Kidney (tissue), 22 donors: ENCODE measurements at places on chromosomes 12 and 14. TPM values are rescaled to one million over a fixed set of nuclear protein-coding genes. Genes with fewer than 3 reads are reported as not detected.
A peak's percentile ranks its signal among the peaks of the same experiment; 100 is the strongest.

GRCh38 chr12:50258167-50258551 lies 25.2 kb downstream of the LIMA1 start:
- no peaks in the 10 kb centered on the region for H3K36me3 ChIP-seq
- H3K4me1 ChIP-seq = no peaks in the 10 kb centered on the region
- H3K27me3 ChIP-seq = no peaks in the 10 kb centered on the region
- DNase-seq = no peak
- H3K4me3 ChIP-seq = no peak overlapping the region
- H3K27ac ChIP-seq = peak overlapping the region; percentile 36

DNA sequence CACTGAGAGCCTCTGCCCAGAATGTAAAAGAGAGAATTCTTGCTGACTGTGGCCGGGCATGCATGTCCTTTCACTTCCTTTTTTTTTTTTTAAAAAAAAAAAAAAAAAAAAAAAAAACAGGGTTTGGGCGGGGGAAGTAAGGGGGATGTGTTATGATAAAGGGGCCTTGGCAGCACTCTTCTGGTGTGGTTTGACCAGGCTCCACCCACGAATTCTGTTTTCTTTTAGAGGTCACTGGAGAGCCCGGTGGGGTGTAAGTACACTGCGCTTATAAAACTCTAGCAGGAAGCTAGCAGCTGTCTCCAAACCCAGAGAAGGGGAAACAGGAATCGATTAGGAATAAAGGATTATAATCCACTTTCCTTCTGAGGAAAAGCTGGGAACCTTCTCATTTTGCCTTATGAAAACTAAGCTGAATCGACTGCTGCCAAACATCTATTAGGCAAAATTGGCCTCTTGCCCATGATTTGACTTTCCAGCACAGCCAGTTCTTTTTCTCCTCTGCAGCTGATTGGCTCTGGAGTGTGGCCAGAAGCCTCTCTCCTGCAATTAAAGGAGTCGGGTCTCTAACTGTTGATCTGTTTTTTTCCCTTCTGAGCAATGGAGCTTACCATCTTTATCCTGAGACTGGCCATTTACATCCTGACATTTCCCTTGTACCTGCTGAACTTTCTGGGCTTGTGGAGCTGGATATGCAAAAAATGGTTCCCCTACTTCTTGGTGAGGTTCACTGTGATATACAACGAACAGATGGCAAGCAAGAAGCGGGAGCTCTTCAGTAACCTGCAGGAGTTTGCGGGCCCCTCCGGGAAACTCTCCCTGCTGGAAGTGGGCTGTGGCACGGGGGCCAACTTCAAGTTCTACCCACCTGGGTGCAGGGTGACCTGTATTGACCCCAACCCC lies 27.7 kb upstream of the HIGD1C start:
- peaks cover 15% of the 10 kb centered on the region for H3K4me1 ChIP-seq
- H3K27me3 ChIP-seq = no peaks in the 10 kb centered on the region
- H3K27ac ChIP-seq = peak overlapping the region; percentile 75
- no peaks in the 10 kb centered on the region for H3K36me3 ChIP-seq

- no peaks in the 10 kb centered on the region for H3K27me3 ChIP-seq
- H3K4me1 ChIP-seq = no peaks in the 10 kb centered on the region
- no peak for DNase-seq
- no peak overlapping the region for H3K27ac ChIP-seq
Observed at GRCh38 chr12:127398016-127398710, 868.8 kb upstream of the TMEM132C start.

GRCh38 chr12:89895591-89895990 lies 187.0 kb upstream of the ATP2B1 start:
- H3K27ac ChIP-seq = no peak overlapping the region
- H3K4me1 ChIP-seq = no peaks in the 10 kb centered on the region

The HSPA2 gene
- 41.9 TPM for total RNA-seq
